ENCODE measurements at places on chromosomes 3 and 15.

- DNase-seq: no peak
- H3K27ac ChIP-seq: no peak overlapping the region
- no peak overlapping the region for H3K4me3 ChIP-seq
- H3K4me1 ChIP-seq: peaks cover 11% of the 10 kb centered on the region
- H3K27me3 ChIP-seq: no peaks in the 10 kb centered on the region
Measured at GRCh38 chr3:197427021-197427420, 128.6 kb upstream of the DLG1 start.

DNA sequence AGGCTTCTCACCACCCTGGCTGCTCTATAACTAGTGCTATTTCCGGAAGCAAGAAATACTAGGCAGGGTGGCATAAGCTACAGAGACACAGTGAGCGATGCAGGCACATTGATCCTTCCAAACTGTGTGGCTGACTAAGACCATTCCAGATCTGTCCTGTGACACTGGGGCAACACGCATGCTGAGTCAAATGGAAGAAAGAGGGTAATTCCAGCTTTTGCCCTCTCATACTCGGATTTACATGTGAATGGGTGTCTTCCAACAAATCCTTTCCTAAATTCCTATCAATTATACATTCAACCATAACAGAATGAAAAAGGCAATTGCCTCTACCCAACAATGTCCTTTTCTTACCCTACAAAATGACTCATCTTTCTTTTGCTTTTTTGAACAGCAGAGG, 5.1 kb downstream of the FSIP1 start:
- no peak for DNase-seq
- H3K27ac ChIP-seq: no peak overlapping the region
- H3K4me1 ChIP-seq: no peaks in the 10 kb centered on the region
- H3K27me3 ChIP-seq: no peaks in the 10 kb centered on the region

DNA sequence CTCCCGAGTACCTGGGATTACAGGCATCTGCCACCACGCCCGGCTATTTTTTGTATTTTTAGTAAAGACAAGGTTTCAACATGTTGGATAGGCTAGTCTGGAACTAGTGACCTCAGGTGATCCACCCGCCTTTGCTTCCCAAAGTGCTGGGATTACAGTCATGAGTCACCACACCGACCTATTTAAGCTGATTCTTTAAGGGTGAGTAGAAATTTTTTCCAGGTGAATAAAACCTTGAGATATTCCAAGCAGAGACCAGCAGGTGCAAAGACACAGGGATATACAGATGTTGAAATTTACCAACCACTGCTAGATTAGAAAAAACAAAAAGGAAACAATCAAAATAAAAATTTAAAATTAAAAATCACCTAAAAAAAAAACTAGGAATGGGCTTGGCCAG, 74.4 kb upstream of the CHRNB4 start:
- H3K27me3 ChIP-seq: no peaks in the 10 kb centered on the region
- no peak for DNase-seq
- no peaks in the 10 kb centered on the region for H3K4me1 ChIP-seq
- no peaks in the 10 kb centered on the region for H3K36me3 ChIP-seq
- no peak overlapping the region for H3K4me3 ChIP-seq

DNA sequence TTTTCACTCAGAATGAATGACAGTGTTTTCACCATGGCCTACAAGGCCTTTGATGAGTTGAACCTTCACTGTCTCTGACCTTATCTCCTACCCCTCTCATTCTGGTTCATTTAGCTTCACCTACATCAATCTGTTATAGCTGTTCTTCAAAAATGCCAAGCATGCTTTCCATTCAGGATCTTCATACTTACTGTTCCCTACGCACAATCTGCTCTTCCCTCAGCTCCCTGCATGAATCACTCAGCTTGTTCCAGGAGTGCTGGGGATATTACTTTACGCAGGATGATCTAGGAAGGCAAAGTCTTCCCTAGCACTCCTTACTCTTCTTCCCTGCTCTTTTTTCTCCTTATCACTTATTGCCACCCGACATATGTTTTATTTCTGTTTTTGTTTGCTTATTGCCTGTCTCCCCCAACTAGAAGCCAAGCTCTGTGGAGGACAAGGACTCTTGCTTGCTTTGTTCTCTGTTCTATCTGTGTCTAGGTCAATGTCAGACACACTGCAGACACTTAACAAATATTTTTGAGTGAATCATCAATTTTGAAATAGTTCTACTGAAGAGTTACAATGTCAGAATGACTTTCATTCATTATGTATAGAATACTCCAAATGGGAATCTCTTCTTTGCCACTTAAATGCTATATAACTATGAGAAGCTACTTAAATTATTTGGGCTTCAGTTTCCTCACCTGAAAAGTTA, 238.3 kb upstream of the FEZF2 start:
- H3K36me3 ChIP-seq: no peaks in the 10 kb centered on the region
- no peak for DNase-seq
- H3K4me1 ChIP-seq: no peaks in the 10 kb centered on the region
- no peak overlapping the region for H3K4me3 ChIP-seq
- no peaks in the 10 kb centered on the region for H3K27me3 ChIP-seq
- no peak overlapping the region for H3K27ac ChIP-seq

DNA sequence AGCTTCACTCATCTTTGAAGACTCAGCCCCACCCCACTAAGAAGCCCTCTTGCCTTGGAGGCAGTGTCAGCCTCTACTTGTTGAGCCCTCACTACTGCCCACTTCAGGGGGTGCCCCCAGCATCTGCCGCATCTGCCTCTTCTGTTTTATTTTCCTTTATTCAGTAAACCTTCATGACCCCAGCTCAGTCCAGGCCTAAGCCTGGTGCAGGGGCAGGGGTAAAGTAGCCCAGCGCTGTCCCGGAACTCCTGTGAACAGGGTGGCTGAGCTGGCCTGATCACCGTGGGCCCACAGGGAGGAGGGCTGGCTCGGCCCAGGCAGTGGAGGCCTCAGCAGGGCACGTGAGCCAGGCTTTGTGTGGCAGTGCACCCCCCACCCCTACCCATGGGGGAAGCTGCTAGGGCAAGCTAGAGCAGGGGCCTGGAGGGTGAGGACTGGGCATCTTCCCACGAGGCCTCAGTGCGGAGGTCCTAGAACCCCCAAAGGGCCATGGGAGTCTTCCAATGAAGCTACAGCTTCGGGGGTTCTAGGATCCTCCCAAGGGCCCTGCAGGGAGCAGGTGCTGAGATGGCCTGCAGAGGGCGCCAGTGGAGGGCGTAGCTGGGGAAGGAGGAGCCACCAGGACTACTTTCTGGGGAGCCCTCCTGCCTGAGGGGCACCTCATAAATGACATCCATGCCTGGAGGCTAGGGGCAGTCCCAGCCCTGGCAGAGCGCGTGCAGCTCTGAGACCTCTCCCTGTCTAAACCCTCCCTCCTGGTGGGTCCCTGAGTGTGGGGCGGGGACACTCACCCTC, 36.0 kb downstream of the TSPAN3 start:
- H3K4me1 ChIP-seq: no peaks in the 10 kb centered on the region
- no peaks in the 10 kb centered on the region for H3K27me3 ChIP-seq
- no peak overlapping the region for H3K4me3 ChIP-seq
- no peak for DNase-seq
- 0 out of 2 replicates have a peak, but pooled peaks cover 3% of the 10 kb centered on the region for H3K36me3 ChIP-seq

DNA sequence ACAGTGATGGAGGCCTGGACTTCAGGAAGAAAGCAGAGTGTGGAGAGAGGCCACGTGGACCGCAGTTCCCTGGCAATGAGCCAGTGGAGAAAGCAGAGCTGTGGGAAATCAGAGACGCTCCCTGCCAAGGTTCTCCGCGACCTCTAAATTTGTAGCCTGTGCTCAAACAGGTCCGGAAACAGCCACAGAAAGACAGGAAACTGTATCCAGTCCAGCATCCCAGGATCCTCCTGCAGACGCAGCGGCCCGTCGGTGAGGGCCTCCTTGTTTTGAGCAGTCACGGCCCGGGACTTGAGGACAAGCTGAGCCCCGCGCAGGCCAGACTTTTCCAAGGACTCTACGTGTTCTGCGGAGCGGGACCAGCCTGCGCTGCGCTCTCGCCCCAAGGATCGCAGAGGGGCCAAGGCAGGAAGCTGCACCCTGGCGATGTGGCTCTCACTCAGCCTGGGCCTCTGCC, 22.3 kb downstream of the RPSA start:
- no peaks in the 10 kb centered on the region for H3K4me1 ChIP-seq
- no peaks in the 10 kb centered on the region for H3K27me3 ChIP-seq
- DNase-seq: no peak
- no peak overlapping the region for H3K27ac ChIP-seq

Data from PC-9 (cell line).